Stimulated activated CD8-positive, alpha-beta memory T cell treated with anti-CD3 and anti-CD28 coated beads, Interleukin-7, amount 100 ng/mL, for 1 hour (primary cell): ENCODE measurements at places on chromosomes 1 and 21.

- DNase-seq, result no peak
These were observed 4.0 kb upstream of the LHX8 start for GRCh38 chr1:75129983-75130789.

DNA sequence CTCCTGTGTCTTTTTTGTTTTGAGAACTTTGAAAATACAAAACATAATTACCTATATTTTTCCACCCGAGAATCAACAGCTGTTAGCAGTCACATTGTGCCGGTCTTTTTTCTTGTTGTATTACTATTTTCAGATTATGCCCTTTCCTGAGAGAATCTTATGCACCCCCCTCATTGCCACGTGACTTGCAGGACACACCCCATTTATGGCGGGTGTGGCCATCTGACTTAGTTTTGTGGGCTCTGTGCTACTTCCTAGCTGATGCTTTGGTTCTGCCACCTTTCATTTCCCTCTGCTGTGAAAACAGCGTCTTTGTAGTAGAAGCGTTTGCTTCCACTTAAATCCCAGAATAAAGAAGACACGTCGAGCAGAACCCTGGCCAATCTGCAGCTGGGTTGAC lies 82.8 kb upstream of the SOX13 start:
- no peak for DNase-seq

- DNase-seq, result no peak
These were observed 682.4 kb downstream of the LTN1 start for GRCh38 chr21:28310171-28310685.

DNA sequence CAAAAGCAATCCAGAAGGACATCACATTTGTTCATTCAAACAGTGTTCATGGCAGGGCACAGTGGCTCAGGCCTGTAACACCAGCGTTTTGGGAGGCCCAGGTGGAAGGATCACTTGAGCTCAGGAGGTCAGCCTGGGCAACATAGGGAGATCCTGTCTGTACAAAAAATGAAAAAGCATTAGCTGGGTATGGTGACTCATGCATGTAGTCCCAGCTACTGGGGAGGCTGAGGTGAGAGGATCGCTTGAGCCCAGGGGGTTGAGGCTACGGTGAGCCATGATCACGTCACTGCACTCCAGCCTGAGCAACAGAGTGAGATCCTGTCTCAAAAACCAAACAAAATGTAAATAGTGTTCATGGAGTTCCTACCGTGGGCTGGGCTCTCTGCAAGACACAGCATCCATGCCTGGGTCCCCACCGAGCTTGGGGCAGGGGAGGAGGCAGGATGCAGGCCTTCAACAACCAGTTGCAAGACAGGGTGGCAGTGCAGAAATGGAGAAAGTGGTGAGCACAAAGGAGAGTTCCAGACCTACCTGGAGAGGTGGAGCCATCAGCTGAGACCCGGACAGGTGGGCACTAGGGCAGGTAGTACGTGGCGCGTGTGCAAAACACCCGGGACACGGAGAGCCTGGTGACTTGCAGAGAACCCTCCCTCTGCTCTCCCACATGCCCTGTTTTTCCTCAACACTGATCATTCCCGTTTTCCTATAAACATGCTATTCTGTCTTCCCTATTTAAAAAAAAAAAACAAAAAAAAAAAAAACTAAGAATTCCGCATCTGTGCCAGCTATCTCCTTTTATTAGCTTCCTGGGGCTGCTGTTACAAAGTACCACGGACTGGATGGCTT lies 138.9 kb downstream of the TOMM20 start:
- no peak for DNase-seq
